Femur (tissue), 1 donor: ENCODE measurements at places on chromosomes 7 and 10.

GRCh38 chr10:60293581-60294175 lies 96.0 kb downstream of the ANK3 start:
- DNase-seq = no peak

DNA sequence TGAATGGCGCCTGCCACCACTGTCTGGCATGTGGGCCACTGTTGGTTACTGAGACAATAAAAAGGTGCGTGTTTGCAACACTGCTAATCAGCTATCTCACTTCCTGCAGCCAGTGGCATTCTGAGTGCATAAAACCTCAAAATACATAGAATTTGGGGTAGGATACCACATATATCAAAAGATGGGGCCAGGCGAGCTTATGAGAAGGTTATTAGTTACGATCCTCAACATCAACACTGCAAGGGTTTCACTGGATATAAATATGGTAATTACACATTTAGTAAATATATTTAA lies 200.2 kb downstream of the WDR37 start:
- no peak for DNase-seq

DNA sequence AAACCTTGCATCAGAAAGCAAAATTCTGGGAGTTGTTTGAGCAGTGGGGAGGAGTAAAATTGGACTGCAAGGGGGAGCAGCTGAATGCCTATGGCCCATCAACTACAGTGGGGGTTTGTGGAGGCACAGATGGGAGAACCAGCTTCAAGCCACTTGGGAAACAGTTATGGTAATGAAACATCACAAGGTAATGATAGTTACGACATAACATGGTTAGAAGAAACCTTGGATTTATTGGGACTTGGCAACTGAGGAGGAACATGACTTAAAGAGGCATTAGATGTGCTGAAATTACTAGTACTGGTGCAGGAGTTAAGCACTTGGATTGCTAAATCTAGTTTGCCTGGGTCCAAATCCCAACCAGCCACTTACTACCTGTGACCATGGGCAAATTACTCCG lies 868.4 kb downstream of the KCNMA1 start:
- no peak for DNase-seq

GRCh38 chr7:158955146-158955870 lies 99.0 kb downstream of the DYNC2I1 start:
- DNase-seq = no peak

DNA sequence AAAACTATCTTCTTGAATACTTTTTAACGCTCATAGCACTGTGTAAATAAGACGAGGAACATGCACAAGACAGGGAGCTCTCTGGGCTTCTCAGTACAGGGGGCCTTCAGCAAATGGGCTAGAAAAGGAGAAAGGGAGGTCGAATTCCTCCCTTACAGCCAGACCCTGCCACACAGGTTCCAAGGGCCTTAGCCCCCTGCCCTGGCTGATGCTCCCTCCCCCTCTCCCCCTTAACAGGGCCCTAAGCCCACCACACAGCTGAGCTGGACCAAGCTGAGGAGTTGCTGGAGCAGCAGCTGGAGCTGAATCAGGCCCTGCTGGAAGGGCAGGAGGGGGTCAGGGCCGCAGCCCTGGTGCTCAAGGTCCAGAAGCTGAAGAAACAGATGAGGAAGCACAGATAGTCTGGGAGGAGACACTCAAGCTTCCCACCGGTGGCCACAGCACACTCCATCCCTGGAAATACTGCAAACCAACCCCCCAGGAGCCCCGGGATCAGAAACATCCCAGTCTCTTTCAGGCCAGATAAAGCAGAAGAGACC lies 153.9 kb downstream of the SNX13 start:
- no peak for DNase-seq

DNA sequence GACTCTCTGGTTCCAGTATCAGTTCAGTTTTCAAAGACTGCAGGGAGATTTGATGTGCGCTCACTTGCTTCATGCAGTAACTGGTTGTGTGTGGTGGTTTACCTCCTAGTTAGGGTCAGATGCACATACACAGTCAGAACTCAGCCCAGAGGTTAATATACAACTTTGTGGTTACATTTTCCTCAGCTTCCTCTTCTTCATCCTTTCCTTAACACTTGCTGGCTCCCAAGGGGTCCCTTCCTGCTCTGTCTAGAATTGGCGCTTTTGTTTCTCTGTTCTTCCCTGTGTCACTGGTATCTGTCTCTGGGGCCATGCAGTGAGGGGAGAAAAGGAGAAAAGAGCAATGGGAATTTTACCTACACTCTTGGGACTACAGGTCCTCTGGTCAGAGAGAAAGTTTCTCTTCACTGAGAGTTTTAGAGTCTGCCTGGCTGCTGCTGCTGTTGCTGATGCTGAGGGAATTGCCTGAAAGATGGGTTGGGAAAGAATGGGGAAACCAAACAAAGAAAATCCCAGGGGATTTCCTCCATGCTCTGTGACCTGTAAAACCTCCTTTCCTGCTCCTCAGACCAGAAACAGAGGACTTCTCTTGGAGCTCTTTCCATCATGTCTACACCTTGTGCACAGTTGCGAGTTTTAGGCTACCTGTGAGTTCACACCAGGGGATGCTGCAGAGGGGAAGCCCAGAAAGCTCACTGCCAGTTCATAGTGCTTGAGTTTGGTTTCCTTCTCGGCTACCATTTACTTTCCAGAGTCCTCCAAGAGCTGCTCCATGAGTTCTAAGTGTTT lies 74.6 kb downstream of the WDFY4 start:
- no peak for DNase-seq
